Anterior cingulate cortex (tissue), 58 donors: ENCODE measurements at places on chromosomes 4 and X.

DNA sequence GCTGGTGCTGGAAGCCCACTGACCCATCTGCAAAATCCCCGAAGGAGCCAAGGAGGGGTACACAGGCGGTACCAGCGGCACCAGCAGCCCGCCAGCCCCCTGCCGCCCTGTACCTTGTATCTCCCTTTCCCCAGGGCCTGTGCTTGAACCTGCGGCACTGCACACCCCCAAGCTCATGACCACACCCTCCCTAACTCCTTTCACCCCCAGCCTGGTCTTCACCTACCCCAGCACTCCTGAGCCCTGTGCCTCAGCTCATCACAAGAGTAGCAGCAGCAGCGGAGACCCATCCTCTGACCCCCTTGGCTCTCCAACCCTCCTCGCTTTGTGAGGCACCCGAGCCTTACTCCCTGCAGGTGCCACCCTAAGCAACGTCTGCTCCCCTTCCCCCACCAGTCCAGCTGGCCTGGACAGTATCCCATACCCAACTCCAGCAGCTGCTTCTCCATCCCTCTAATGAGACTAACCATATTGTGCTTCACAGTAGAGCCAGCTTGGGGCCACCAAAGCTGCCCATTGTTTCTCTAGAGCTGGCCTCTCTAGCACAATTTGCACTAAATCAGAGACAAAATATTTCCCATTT lies 94.9 kb downstream of the LARP1B start:
- DNase-seq = no peak

GRCh38 chr4:119299260-119299671 lies 22.7 kb downstream of the FABP2 start:
- DNase-seq = no peak

GRCh38 chr4:63901304-63901703 lies 507.9 kb downstream of the TECRL start:
- no peak for DNase-seq

- no peak for DNase-seq
Measured at GRCh38 chrX:150704030-150704613, 10.9 kb downstream of the MTMR1 start.

- no peak for DNase-seq
Measured at GRCh38 chr4:143488687-143489086, 24.8 kb upstream of the SMARCA5 start.

- DNase-seq = no peak
Measured at GRCh38 chr4:185242749-185243533, 33.5 kb downstream of the SNX25 start.

- no peak for DNase-seq
Measured at GRCh38 chr4:71201057-71201456, 137.8 kb upstream of the SLC4A4 start.
